Stimulated activated naive CD8-positive, alpha-beta T cell treated with anti-CD3 and anti-CD28 coated beads, Interleukin-15, amount 100 ng/mL, for 72 hours (primary cell): ENCODE measurements at places on chromosomes 3 and 15.

DNA sequence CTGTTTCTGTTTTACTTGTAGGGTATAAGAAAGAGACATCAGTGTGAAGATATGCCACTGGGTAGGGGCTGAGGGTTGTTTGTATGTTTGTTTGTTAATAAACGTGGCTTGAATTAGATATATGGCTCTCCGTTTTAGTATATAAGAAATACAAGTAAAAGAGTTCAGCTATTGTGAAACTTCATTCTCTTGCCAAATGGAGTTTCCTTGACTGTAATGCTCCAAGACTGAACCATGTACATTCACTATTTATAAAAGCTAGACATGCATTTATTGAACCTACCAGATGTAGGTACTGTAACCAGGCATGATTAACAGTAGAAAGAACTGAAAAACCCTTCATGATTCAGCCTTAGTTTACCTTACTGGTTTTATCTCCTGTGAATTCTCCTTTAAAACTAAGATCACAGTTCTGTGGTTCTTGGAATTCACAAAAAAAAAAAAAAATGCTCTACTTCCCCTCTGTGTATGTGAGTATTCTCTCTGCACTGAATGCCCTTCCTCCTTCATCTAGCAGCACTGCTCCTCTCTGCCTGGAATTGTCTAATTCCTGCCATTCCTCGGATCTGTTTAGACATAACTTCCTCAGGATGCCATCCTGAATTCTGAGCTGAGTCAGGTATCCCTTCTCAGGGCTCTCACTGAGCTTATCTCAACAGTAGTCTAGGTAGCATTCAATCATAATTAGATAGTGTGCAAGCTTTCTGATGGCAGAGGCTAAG, 504.4 kb downstream of the FHIT start:
- no peak for DNase-seq

- DNase-seq, result no peak
Observed at GRCh38 chr3:124273651-124274050, 281.7 kb upstream of the ROPN1 start.

GRCh38 chr15:78988361-78988911, 43.6 kb upstream of the CTSH start:
- DNase-seq, result no peak

DNA sequence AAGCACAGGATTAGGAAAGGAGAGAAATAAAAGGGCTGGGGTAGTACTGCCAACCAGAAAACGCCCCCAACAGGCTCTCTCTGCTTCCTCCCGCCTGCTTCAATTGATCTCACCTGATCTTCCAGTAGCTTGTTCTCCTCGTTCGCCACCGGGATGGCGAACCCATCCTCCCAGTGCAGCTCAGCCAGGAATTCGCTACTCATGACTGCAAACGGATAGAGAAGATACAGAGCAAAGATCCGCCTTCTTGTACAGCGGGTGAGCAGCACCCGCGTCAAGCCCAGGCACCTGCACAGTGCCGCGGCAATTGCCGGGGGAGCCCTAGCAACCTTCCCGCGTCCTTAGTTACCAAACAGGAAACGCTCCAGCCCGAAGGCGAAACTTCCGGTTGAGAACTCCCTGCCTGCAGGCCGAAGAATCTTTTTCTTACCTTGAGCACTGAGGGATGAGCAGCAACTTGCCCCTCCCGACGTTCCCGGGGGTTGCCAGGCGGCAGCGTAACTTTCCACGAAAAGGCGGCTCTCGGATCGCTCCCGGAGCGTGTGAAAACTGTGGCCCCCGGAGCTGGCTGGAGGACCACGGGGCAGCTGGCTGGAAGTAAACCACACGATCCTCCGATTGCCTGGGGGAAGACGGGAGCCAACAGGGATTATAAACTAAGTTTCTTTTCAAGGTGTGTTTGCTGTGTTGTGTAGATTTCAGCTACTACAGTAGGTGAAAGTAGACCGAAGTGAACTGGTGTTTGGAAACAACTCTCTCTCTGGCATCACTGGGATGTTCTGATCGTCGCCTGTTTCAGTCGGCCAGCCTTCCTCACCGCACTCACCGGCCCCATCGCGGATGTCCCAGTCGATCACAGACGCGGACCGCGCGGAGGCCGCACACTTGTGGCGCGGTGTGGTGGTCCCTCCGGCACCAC, at the start of gene CCDC39:
Gene CCDC39 (minus strand): TSS at position 312 of the 919 bp plus-strand sequence. CDS start 109 bp downstream, at position 203.
- DNase-seq, result peak; percentile 68

DNA sequence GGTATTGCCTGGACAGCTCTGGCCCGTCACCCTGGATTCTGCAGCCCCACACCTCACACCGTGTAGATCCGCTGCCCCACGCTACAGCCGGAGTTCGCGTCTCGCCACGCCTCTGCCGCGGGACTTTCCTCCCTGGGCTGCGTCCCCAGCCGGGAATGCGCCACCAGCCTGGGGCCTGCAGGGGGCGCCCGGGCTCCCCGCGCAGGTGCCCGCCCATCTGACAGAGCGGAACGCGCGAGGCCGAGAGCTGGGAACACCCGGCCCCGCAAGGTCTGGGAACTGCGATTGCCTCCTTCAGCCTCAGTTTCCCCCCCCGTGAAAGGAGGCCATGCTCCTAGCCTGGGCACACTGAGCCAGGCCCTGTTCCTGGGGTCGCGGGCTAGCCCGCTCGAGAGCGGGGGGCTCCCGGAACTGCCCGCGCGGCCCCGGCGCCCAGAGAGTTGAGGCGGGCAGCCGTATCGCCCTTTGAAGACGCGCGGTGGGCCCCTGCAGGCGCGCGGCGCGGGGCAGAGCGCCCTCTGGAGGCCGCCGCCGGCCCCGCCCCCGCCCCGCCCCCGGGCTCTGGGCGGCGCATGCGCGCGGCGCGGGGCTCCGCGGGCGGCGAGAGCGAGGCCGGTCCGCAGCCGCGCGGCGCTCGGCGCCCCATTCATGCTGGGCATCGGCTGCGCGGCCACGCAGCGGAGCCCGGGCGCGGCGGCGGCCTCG, at the start of gene PLXNA1:
Gene PLXNA1 (plus strand): TSS at position 645 of the 705 bp plus-strand sequence. CDS start 5,479 bp downstream, outside the sequence.
- peak; percentile 84 for DNase-seq

DNA sequence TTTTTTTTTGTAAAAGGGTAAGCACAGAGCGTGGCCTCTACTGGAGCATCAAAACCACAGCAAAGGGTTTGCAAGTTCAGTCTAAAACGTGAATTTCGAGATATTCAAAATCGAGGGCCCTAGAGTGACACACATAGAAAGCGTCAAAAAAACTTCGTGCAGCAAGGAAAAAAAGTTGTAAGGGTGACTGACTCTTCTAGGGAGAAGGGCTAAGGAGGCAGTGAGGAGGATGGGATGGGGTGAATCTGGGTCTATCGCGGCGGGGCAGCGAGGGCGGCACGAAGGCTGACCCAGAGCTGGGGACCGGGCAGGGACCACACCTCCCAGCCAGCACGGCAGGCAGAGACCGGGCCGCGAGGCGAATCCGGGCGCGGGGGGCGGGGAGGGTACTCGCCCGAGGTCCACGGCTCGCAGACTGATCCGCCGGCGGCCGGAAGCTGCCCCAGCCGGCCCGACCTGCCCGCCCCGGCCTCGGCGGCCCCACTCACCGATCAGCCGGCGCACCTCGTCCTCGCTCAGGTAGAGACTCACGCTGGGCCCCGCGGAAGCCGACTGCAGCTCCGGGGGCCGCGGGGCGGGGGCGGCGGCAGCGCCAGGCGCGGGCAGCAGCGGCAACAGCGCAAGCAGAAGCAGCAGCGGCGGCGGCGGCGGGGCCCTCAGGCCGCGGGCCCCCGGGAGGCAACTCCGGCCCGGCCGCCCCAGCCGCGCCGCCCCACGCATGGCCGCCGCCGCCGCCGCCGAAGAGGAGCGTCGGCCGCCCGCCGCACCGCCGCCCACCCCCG, 533 bp downstream of the RYK start:
- peak; percentile 59 for DNase-seq

- no peak for DNase-seq
Observed at GRCh38 chr3:46535746-46536145, 30.4 kb downstream of the LRRC2 start.
